ENCODE measurements at places on chromosomes 12 and 14.

DNA sequence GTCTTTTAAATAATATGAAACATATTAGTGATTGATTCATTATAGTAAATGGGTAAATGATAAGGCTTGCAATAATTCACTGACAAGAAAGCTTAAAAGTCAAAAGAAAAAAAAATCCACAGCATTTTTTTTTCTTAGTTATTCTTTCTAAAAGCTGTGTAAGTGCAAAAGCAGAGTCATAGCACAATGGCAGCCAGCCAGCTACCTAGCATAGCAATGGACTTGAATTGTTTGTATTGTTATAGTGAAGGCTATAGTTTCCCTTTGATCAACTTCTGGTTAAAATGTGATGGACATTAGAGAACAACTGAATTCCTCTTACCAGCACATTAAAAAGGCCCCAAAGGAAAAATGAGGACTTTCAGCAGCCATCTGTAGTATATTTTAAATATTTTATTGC lies 232.1 kb downstream of the NAV3 start:
- no peak for DNase-seq

DNA sequence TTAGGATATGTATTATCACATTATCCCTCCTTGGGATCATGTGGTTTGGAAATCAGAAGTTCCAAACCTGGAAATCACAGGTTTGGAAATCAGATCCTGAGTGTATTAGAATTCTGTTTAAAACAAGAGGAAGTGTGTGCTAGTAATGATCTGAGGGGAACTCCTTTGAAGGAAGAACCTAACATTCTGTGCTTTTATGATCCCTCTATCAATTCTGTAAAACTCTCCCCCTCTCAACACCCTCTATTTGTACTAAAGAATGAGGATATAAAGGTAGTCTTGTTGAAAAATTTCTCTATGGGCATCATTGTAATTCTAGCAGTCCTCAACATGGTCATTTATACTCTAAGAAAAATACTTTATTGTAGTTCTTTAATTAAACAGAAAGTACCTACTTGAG lies 97.4 kb downstream of the SRGAP1 start:
- no peak for DNase-seq

- peak; percentile 74 for DNase-seq
These were observed 5.8 kb upstream of the PHLDA1 start for GRCh38 chr12:76037130-76038103.

DNA sequence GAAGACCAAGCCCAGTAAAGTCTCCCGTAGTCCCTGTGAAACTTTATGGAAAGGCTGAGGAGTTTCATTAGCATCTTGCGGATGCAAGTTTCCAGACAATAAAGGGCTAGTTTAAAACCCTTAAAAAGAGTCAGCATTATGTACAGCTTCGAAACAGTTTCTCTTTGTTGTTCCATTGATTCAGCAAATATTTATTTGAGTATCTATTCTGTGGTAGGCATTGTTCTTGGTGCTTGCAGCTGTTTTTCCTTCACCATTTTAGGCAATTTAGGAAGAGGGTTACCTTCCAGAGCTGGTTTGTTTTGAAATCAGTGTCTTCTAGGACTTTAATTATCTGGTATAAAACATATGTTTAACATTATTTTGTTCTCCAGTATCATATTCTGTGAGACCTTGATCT lies 1.5 kb downstream of the SLIRP start:
- DNase-seq = no peak

GRCh38 chr12:2443776-2444175 lies 351.0 kb upstream of the FKBP4 start:
- DNase-seq = no peak

DNA sequence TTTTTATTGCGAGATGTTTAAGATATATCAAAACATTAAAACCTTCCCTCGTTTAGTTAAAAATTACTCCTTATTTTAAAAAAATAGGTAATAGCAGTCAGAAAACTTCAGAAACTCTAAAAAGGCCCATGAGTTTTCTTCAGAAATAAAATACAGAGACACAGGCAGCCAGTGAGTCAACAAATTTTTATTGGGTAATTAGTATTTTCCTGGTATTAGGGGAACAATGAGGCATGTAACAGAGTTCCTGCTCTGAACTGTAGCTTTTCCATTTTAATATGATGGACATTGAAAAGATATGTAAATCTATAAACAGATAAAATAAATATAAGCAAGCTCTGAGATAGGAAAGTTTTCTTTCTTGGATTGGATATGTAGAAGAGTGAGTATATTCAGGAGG lies 399 bp upstream of the ZNF705A start:
- no peak for DNase-seq

GRCh38 chr12:7747246-7747645 lies at the start of gene CLEC4C:
CLEC4C (minus strand) TSS chr12:7747375; CDS start chr12:7747348, 27 bp downstream.
- DNase-seq = no peak

DNA sequence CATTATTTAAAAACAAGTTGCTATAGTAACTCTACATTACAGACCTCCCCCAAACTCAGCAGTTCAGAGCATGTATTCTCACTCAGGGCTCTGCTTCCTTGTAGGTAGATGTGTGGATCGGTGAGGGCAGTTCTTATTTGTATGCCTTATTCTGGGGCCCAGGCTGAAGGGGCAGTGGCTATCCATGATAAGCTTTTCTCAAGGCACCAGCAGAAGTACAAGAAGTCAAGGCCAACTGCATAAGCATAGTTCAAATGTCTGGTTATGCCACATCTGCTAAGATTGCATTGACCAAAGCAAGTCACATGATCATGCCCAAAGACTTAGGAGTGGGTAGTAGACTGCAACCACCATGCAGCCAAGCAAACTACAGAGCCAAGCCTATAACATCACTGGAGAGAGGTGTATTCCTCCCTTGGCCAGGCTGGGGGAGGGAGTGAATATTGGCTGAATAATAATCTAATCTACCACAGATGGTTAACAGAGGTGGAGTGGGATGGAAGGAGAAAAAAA lies 4.6 kb downstream of the PSEN1 start:
- no peak for DNase-seq

GRCh38 chr14:99512571-99513182 lies 31.5 kb downstream of the CCNK start:
- DNase-seq = no peak

- DNase-seq = peak; percentile 51
These were observed 9.8 kb upstream of the RIMKLB start for GRCh38 chr12:8687846-8688601.

- no peak for DNase-seq
These were observed 118.1 kb upstream of the SLC38A2 start for GRCh38 chr12:46490635-46491034.

DNA sequence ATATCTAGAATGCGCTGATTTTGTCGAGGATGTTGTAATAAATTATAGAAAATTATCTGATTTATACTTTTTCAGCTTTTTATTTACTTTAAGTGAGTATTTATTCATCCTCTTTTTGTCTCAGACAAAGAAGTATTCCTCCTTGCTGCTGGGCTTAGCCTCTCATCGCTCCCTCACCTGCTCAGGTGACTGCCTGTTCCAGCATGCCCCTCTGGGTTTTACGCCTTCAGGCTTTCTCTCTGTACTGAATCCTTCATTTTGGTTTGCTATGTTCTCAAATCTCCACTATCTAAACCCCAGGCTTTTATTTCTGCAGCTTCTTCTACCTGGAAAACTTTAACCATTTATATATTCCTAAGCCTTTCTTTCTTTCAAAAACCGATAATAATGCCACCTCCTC lies 1650.9 kb upstream of the SEL1L start:
- no peak for DNase-seq

GRCh38 chr14:30874120-30874998 lies at the start of gene COCH:
COCH (plus strand) TSS chr14:30874559; CDS start chr14:30874939, 380 bp downstream.
- no peak for DNase-seq

- DNase-seq = no peak
These were observed 132.7 kb downstream of the PAPOLA start for GRCh38 chr14:96634896-96635295.

Measured in NCI-H187 treated with DMSO at 0.1 percent for 48 hours (cell line).